NCI-H1092 (cell line): ENCODE measurements at places on chromosomes 6 and 20.
A peak's percentile ranks its signal among the peaks of the same experiment; 100 is the strongest.

DNA sequence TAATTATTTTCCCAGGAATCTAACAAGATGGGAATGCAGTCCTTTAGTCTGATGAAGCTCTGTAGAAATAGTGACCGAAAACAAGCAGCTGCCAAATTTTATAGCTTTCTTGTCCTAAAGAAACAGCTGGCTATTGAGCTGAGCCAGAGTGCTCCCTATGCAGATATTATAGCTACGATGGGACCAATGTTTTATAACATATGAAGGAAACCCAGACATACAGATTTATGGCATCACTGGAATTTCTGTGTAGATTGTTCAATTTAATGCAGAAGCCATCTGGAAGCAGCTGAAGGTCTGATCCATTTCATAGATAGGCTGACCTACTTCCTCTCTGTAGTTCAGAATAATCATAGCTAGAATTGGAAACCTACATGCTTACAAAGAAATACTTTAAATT lies 11.8 kb upstream of the SNPH start:
- no peak for DNase-seq

DNA sequence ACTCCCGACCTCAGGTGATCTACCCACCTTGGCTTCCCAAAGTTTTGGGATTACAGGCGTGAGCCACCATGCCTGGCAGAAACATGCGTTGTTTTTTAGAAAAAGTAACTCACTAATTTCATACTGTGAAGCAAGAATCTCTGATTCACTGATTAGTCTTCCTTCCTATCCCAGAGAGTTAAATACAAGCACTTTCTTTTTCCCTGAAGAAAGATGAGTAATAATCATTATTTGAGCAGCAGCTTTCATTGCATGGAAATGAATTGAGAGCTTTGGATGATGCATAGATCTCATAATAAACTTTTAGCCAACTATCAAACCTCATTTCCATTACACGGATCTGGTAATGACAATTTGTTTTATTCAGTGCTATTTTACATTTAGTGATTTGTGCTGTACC lies 892.5 kb upstream of the EYS start:
- DNase-seq, result no peak

DNA sequence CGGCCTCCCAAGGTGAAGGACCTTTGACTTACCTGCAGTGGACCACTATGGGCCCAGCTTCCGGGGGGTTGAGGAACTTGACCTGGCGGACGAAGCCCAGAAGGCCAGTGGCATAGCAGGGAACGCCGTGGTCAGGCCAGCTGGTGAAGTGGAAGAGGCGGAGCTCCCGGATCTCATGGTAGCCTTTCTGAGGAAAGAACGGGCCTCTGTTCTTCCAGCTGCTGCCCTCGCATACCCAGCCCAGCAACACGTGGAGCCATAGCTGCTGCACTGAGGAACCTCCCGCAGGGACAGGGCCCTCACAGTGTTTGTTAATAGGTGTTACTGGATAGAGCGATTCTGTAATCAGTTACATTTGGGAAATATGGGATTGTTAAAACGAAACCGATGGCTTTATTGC lies 492.1 kb upstream of the CHD6 start:
- DNase-seq, result no peak

- DNase-seq, result no peak
Measured at GRCh38 chr6:42885702-42886101, 6.3 kb downstream of the RPL7L1 start.

DNA sequence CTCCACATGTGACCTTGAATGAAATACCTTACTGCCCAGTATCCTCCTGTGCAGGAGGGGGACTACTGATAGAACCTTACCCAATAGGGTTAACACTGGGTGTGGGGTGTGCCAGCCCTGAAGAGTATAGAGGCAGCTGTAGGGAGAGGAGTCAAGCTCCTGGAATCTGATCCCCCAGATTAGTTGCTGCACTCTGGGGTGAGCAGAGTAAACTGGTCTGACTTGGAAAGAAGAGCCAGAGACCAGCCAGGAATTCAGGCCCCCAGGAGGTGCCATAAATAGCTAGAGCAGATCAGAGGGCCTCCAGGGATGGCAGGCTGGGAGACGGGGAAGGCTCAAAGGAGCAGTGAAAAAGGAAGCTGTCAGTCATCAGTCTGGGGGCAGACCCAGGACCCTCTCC lies 3.5 kb upstream of the APOBEC2 start:
- DNase-seq, result no peak

GRCh38 chr6:135291288-135292076 lies 110.4 kb downstream of the MYB start:
- DNase-seq, result no peak

DNA sequence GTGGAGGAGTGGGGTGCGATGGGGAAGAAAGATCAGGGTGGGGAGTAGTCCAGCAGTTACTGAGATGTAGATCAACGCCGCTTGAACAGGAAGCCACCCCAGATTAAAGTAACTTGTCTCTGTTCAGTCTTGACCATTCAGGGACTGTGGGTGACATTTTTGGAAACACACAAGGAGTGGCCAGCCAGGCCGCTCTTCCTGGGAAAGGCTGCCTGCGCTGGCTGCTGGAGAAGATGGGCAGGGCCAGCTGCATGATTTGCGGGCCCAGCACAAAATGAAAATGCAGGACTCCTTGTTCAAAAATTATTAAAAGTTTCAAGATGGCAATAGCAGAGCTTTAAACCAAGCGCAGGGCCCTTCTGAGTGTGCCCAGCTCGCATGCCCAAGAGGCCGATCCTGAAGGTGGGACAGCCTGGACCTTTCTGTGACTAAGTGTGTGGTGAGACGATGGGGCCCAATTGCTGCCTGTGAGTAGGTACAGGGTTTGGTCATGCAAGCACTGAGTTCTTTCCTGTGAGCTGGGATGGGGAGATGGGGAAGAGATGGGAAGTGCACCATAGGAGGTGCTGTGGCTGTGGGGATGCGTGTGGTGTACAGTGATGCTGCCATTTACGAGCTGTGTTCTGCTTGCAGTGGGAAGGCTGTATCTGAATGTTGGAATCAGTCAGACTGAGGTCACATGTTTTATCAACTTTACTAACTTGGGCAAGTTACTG lies 51.3 kb downstream of the DAAM2 start:
- DNase-seq, result no peak

GRCh38 chr6:108727966-108728730 lies 120.1 kb upstream of the ARMC2 start:
- DNase-seq, result no peak

- DNase-seq, result no peak
Measured at GRCh38 chr6:25166955-25167748, 112.0 kb upstream of the CARMIL1 start.

- no peak for DNase-seq
Measured at GRCh38 chr20:21322921-21323331, 19.8 kb downstream of the XRN2 start.

GRCh38 chr6:20211941-20212391 lies 303 bp downstream of the MBOAT1 start:
- no peak for DNase-seq

DNA sequence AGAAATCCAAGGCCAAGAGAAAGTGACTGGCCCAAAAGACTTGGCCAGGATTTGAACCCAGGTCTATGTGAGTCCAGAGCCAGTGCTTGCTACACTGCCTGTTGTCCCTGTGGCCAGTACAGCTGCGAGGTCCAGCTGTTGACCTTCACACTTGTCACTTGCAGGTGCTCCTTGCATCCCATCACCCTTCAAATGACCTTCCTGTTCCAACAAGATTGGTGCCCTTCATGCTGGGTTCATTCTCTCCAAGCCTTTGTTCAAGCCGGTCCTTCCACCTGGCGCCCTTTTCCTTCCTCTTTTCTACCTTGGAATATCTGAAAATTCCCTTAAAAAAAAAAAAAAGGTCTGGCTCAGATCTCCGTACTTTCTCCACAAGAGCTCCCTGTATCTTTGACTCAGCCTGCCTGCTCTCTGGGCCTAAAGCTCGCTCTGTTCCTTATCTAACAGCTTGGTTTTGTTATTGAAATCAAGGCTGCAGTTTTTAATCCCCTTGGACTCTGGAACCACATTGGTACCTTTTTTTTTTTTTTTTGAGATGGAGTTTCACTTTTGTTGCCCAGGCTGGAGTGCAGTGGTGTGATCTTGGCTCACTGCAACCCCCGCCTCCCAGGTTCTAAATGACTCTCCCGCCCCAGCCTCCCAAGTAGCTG lies 22.2 kb upstream of the MRPS18A start:
- no peak for DNase-seq

GRCh38 chr6:90463874-90464273 lies 123.0 kb downstream of the MAP3K7 start:
- DNase-seq, result no peak

GRCh38 chr6:170048615-170049256 lies 242.1 kb downstream of the DLL1 start:
- no peak for DNase-seq

GRCh38 chr20:57361517-57361916 lies 10.5 kb downstream of the RAE1 start:
- no peak for DNase-seq

- DNase-seq, result no peak
Measured at GRCh38 chr20:50385733-50386640, 124.2 kb upstream of the PTPN1 start.

DNA sequence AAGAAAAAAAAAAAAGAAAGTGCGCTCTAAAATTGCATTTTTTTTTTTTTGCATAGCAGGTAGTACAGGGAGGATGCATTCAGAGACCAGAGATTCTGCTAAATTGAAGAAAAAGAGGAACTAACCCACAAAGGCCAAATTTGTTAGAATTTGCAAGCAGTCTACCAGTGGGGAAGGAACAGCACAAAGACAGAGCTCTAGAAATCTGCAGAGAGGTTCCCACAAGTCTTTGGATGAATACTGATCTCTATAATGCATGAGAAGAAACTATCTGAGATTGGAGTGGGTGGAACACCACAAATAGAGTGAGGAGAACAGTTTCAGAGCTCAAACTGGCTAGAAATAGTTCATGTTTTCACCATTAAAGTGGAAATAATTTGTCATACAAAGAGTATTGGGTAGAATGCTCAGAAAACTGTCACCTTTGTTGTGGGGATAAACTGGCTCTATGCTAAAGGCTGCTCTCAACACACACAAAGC lies 79.6 kb upstream of the AHI1 start:
- DNase-seq, result no peak

DNA sequence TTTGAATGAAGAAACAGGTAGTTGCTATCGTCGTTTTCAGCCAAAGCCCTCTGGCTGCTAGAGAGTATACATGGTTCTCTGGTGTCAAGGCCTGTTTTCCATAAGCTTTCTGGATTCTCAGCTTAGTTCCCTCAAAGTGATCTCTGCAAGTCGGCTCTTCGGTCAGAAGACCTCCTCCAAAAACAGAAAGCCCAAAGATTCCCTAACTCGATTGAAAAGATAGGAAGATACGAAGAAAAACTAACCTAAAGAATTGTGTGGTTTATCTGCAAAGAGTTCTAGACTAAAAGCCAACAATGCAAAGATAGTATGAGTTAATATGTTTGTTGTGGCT lies 545 bp upstream of the ASCC3 start:
- DNase-seq, result no peak

- no peak for DNase-seq
Measured at GRCh38 chr6:163354085-163354484, 60.4 kb upstream of the QKI start.

- DNase-seq, result no peak
Measured at GRCh38 chr6:75126518-75126917, 79.3 kb downstream of the COL12A1 start.

- no peak for DNase-seq
Measured at GRCh38 chr6:25949695-25950094, 12.9 kb upstream of the TRIM38 start.

DNA sequence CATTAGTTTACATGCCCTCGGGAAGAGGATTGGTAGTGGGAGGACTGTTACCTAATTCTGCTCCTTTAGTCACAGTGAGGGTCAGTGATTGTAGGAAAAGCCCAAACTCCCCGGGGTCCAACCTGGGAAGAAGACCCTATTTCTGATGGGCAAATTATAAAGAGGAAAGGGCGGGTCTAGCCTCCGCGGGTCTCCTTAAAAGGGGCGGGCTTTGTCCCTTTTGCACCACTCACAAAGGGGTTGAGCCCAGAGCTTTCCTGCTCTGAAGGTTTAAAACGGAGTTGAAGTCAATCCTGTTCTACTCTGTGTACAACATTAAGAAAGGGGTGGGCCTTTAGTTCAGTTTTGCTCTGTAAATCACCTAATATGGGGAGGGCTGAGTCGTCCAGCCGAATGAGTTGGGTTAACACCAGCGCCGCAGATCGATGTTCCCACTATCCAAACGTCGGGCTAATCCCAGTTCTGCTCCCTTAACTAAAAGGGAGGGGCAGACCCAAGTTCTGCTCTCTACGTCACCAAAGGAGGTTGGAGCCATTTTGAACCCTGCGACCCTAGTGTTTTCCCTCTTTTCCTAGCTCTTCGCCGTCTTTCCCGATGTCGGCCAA lies 920 bp upstream of the RNF5 start:
- DNase-seq, result peak; percentile 44

GRCh38 chr6:153942361-153942760 lies 96.7 kb upstream of the OPRM1 start:
- DNase-seq, result no peak

DNA sequence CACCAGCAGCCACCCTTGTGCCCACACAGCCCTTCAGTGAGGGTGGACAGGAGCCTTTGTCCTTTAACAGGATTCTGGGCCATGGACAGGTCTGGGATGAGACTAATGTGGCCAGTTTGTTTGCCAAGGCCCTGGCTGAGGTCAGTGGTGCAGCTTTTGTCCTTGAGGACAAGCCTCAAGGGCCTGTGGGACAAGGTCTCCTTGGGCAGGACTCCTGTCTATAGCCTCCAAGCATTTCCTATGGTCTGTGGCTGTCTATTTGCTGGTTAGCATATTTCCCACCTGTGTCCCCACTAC lies 44.1 kb downstream of the SUN5 start:
- no peak for DNase-seq

DNA sequence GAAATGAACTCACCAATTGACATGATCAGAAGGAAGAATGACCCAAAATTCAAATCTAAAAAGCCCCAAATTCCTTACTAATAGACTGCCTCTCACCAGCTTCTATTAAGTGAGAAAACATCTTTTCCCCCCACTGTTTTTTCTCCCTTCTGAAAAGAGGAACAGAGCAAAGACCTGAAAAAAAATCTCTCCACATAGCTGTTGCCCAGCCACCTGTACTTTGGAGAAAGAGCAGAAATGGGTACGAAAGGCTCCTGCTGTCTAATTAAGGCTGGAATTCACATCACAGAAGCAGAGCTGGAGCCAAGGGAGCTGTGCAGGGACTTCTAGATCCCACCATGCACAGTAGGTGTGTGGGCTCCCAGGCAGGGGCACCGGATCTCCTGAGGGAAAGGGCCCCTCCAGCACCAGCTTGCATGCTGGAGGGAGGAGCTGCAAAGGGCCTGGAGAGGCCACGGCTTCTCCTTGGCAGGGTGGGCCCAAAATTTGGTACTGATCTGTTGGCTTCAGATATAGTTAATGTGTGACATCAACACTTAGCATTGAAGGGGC lies 73.2 kb upstream of the DUSP22 start:
- no peak for DNase-seq

- no peak for DNase-seq
Measured at GRCh38 chr6:154538640-154539191, 28.2 kb upstream of the CNKSR3 start.

DNA sequence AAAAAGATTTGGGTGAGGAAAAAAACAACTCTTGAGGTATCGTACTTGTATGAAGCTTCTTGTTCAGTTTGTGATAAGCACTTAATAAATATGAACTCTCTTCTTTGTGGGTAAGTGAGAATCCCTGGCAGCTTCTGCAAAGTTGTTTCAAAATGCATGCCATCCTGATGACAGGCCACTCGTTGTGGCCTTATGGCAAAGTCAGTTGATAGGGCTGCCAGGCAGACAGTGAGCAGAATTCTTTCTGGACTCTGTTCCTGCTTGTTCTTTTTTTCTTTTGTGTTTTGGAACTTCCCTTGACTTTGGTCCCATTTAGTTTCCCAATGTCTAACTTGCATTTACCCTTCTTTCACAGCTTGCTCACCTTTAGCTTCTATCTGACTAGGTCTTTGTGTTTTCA lies 983.5 kb upstream of the FLRT3 start:
- DNase-seq, result no peak
